ENCODE measurements at places on chromosomes 7 and 10. TPM values are rescaled to one million over a fixed set of nuclear protein-coding genes. Genes with fewer than 3 reads are reported as not detected.

Gene CNNM1
- 26.9 TPM for total RNA-seq

Gene TM9SF3
- 53.6 TPM for total RNA-seq

Gene FAM20C
- 45.2 TPM for total RNA-seq

Gene HTR5A
- total RNA-seq, result not detected

Gene RAMP3
- not detected for total RNA-seq

Gene MYH16
- 0.50 TPM for total RNA-seq

Gene WNT8B
- not detected for total RNA-seq

Gene FAM237B
- not detected for total RNA-seq

Gene AGR3
- not detected for total RNA-seq

Gene ZNF727
- total RNA-seq, result not detected

Gene CCDC3
- 1.2 TPM for total RNA-seq

Gene CDHR3
- 5.0 TPM for total RNA-seq

Gene PCLO
- total RNA-seq, result 0.82 TPM

Gene KLF14
- total RNA-seq, result 0.08 TPM

Gene CFAP43
- total RNA-seq, result 0.16 TPM

Gene OGDHL
- 0.40 TPM for total RNA-seq

Gene TFPI2
- 250 TPM for total RNA-seq

Gene SLC13A1
- total RNA-seq, result not detected

Gene GPR37
- 0.57 TPM for total RNA-seq

Gene LIPM
- total RNA-seq, result not detected

Gene PIK3CG
- total RNA-seq, result not detected

Gene ZNF853
- total RNA-seq, result 2.0 TPM

Gene IQUB
- total RNA-seq, result 0.11 TPM

Gene C1QL3
- not detected for total RNA-seq

Gene MACC1
- not detected for total RNA-seq

Gene TAS2R38
- not detected for total RNA-seq

Gene JCAD
- 17.8 TPM for total RNA-seq

Gene PRLHR
- not detected for total RNA-seq

Gene ZNF248
- 3.8 TPM for total RNA-seq
